ENCODE measurements at places on chromosomes 3 and 15. TPM values are rescaled to one million over a fixed set of nuclear protein-coding genes. Genes with fewer than 3 reads are reported as not detected.

ZNF660 gene
- total RNA-seq = 0.31 TPM

SERPINI2 gene
- total RNA-seq = not detected

SV2B gene
- 1.9 TPM for total RNA-seq

ABHD17C gene
- 2.8 TPM for total RNA-seq

DNA sequence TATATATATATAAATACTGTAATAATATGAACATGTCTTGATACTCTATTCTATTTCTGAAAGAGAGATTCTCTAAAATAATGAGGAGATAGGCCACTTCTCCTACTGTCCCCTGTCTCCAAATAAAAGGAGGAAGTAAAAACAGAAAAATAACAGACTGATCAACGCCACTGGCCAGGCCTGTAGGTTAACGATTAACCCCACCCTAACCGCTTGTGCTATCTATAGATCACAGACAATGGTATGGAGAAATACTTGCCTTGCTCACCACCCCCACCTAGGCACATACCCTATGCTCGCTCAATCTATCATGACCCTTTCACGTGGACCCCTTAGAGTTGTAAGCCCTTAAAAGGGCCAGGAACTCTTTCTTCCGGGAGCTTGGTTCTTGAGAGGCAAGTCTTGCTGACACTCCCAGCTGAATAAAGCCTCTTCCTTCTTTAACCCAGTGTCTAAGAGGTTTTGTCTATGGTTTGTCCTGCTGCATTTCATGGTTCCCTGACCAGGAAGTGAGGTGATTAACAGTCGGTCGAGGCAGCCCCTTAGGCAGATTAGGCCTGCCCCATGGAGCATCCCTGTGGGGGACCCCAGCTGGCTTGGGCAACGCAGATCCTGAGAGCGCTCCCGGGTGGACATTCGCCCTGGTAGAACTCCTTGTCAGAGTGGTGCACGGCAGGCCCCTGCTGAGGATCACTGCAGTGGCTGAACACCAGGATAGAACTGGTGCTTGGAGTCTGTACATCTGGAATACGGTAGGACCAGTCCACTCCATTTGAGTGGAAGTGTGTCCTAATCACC is 521.8 kb upstream of the CNTN3 start:
- no peak for DNase-seq

DNA sequence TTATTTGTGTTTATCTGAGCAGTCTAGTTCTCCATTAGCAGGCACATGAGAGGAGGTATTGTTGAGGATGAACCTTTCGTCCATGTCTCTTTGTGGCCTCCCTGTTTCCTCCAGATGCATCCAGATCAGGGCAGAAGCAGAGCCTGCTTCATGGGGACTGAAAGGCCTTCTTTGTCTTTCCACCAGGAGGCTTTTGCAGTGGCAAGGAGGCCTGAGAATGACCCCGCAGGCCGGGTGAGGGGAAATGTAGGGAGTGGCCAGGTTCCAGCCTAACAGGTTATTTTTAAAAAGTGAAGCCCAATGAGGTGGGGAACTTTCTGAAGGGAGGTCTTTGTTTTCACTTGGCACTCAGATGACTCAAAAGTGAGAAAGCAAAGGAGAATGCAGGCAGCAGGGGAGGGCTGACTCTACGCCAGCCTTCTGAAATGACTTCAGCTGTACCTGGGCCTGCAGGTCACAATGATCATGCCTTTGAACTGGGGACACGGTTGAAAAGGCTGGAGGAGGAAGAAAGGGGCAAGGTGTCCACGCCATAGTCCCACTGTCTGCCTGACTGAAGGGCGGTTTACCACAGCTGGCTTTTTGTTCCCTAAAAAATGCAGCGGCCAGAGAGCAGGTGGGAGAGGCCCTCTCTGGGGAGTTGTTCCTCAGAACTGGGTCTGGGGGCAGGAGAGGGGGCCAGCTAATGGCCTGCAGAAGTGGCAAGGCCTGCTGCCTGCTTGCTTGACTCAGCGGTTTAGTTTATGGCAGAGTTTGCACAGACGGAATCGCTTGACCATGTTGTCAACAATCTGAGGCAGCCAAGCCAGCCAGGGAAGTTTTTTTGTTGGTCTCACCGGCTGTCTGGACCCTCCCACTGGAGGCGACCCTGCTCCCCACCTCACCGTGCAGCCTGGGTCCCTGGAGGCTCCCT is 28.7 kb downstream of the CMTM7 start:
- DNase-seq = no peak

DNA sequence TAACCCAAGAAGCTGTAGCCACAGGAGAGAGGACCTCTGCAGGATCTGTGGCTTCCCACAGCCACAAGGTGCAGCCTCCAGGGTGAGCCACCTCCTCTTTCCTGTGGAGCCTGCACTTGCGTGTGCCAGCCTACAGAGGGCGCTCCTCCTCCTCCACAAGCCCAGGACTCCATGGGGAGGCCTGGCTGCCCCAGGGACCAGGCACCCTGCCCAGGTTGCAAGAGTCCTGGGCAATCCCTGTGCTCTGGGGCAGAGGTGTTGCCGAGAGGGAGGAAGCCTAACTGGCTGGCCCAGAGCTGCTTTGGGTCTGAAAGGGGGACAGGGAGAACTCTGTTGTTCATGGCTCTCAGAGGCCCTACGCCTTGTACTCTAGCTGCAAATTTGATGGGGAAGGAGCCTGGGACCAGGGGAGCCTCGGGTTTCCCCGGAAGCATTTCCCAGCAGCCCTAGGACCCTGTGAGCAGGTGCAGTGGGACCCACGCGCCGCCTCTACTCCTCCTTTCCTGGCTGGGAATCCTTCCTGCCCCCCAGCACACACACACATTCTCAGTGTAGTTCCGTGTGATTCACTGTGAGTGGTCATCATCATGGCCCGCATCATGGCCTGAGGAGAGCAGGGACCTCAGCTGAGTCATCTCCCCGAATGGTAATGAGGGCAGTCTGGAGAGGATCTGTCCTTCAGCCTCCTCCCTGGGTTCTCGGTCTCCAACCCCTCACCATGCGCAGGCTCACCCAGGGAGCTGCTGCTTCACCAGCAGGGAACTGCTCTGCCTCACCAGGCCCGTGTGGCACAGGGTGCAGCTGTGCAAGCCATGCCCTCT is 24.3 kb downstream of the TBC1D21 start:
- DNase-seq = peak; percentile 39

DNA sequence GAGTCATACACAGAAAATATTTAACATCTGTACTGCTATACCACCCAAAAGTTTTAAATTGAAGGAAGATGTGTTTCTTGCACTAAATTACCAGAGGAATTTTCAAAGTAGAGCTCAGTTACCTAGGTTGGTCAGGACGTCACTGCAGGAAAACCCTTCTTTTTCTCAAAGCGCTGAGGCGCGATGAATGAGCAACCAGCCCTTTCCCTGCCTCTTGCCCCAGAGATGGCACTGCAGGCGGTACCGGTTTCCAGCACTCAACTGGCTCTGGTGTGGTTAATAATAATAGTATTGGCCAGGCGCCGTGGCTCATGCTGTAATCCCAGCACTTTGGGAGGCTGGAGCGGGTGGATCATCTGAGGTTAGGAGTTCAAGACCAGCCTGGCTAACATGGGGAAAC is 49.3 kb downstream of the HES1 start:
- no peak for DNase-seq

- no peak for DNase-seq
Measured at GRCh38 chr15:87916208-87916607, 340.3 kb downstream of the NTRK3 start.

DNA sequence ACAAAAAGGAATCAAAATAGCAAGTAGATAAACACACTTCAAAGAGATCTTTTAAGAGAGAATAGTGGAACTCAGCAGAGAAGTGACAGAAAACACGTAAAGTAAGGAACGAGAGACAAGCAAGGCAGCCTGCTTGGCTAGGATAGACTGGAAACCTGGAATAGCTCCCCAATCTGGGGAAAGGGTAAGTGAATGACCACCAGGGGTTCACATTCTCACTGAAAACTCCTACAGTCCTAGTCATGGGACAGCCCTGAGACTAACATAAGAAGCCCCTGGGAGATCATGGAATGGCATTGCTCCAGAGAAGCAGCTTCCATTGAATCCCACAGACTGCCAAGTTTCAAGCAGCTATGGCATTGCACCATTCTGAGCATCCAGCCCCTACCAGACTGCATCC is 363.6 kb upstream of the ARPP21 start:
- DNase-seq = no peak

DNA sequence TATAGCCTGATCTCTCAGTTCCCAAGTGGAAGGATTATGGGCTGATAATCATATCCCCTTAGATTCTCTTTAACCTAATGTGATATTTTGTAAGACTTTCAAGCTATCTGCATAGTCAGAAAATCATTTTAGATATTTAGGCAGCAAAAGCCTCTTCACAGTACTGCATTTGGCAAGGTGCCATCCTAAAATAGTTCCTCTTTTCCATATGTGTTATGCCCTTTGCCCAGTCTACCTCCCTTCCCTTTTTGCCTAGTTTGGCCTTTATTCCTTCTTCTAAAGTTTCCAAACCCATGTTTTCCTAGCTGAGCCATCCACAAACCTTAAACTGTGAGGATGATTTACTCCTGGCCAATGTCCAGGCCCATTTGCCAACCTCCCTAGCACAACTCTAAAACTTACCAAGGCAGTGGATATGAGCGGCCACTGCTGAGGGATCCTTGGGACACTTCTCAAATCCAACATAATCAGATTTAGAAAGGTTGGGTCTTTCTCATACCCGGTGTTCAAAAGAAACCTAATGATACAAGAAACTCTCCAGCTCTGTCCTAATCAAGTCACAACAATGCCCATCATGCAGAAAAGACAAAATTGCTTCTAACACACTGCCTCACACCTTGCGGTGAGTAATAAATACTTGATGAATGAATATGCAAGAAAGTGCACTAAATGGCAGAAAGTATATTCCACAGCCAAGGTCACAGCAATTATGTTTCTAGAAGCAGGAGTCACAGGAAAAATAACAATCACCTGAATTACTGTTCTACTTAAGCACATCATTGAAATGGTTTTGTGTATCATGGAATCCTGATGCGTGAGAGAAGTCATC is 493.9 kb downstream of the NLGN1 start:
- DNase-seq = no peak
